ENCODE measurements at places on chromosomes 13 and 19.
A peak's percentile ranks its signal among the peaks of the same experiment; 100 is the strongest.

- no peak for DNase-seq
Measured at GRCh38 chr13:98976941-98977340, 923 bp downstream of the DOCK9 start.

DNA sequence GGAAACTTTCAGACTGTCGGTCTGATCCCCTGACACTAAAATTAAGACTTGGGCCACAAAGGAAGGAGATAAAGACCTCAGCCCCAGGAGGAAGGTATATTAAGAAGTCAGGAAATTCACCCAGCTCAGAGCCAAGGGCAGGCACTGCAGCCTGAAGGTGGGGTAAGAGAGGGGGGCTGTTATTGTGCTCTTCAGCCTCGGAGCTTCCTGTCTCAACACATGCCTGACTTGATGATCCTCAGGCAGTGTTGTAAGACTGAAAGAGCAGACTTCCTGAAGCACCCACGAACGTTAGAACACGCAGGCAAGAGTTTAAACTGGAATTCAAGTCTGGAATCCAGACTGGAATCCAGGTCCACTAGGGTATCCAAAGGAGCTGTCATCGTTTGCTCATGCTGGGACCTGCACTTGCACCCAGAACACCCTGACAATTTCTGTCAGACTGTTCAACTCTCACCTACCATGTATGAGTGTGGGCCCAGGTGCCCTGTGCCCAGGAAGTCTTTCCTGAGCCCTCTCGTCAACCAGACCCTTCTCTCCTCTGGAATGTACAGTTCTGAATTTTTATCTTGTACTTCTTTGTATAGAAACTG lies 10.7 kb upstream of the FLT1 start:
- DNase-seq: no peak

DNA sequence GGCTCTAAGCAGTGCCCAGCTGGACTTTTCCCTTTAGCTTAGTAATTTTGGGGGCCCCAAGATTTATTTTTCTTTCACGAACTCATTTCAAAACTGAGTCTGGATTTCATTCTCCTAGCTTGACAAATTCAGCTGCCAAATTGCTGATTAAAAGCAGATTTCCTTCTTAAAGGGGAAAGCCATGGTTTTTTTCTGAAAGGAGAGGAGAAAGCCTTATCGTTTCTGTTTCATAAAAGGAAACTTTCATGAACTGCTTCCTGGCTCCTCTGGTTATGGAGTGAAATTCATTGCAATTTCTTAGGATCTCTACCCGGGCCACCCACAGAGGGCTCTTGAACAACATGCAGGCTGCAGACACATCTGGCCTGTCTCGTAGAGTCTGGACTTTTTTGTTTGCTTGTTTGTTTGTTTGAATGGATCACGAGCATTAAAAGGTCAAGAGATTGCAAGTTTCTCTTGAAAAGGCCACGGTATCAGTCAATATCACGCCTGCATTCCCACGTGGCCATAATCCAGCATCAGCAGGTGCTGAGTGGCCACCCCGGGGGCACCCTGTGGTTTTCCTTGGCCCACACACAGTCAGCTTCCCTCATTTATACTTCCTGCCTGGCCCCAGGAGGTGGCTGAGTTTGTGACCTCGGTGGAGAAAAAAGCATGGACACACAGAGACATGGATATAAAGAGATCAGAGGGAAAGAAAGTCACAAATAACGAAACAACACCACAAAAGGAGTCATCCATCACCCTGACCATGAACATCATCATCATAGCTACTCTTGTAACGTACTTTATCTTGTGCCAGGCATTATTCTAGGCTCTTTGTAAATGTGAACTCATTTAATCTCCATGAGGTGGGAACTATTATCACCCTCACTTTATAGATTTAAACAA lies 10.5 kb upstream of the KLK4 start:
- DNase-seq: no peak

GRCh38 chr13:111920306-111920931 lies 146.5 kb upstream of the SOX1 start:
- no peak for DNase-seq

DNA sequence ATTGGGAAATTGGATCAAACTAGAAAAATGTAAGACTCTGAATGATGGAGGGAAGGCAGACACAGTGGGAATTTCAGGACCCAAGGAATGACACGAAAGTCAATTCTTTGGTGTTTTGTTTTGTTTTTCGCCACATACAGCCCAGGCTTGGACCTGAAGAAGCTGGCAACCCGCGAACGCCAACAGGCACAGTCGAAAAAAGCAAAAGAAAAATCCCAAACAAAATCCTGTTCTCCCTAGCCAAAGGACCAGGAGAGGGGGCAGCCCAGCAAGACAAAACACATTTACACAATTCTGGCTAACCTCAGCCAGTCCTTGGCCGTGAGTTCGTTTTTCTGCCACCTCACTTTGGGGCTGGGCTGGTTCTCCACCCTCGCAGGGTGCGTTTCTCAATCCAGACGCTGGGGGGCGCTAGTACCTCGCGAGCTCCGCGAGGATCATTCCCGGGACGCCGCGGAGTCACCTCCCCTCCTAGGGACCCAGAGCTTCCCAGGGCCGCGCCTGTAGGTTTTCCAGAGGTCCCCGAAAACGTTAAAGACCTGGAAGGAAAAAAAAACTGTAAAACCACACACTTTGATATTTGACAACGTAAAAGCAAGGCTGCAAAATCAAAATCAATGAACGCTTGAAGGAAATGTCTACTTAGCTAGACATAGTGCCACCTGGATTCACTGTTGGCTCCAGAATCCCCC lies 34.9 kb upstream of the TPM4 start:
- peak; percentile 63 for DNase-seq

DNA sequence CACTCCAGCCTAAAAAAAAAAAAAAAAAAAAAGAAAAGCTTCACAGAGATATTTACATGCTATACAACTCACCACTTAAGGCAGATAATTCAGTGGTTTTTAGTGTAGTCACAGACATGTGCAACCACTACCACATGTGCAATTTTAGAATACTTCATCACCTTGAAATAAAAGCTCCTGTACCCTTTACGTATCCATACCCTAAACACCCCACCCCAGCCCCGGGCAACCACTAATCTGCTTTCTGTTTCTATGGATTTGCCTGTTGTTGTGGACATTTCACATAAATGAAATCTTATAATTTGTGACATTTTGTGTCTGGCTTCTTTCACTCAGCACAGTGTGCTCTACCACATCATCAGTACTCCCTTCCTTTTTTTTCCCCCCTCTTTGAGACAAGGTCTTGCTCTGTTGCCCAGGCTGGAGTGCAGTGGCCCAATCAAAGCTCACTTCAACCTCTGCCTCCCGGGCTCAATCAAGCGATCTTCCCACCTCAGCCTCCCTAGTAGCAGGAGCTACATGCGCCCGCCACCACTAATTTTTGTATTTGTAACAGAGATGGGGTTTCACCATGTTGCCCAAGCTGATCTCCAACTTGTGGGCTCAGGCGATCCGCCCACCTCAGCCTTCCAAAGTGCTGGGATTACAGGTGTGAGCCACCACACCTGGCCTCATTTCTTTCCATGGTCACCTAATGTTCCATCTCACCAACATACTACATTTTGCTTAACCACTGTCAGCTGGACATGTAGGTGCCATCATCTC lies 4.0 kb downstream of the DDX39A start:
- DNase-seq: no peak

- no peak for DNase-seq
Measured at GRCh38 chr19:38216785-38217641, 7.0 kb downstream of the DPF1 start.

DNA sequence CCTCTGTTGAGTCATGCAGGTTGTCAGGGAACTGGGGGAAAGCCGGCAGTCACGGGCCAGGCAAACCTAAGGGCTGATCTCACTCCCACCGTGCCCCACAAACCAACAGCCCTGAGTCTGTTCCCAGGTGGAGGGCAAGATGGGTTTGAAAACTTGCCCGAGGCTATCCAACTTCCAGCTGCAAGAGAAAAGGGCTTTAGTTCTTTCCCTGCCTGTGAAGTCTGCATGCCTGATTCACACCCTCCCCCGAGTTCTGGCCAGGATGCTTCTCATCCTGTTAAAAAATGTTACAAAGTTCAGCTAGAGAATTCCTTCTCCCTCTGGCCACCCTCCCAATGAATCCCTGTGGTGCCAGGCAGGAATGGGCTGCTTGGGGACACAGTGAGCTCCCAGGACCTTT lies 33.1 kb downstream of the MYO16 start:
- DNase-seq: no peak

- no peak for DNase-seq
Measured at GRCh38 chr13:48892053-48892687, 83.5 kb upstream of the FNDC3A start.

DNA sequence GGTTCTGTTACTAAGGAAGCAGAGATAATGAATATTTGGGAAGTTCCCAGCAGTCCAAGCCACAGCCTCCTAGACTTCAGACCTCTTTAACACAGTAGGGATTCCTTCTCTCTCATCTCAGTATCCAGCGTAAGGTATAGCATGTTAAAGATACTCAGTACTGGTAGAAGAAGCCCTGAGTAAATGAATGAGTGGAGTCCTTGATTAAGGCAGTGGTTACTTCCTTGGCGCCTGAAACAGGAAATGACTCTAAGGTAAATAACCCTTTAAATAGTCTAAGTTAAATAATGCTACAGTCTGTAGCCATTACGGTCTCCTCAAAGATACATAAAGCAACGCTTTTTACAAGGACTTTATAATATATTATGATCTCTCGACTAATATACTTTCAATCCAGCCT lies 650.8 kb upstream of the MIR17HG start:
- no peak for DNase-seq

GRCh38 chr19:56983171-56983570 lies 136.6 kb upstream of the USP29 start:
- DNase-seq: no peak

GRCh38 chr13:59906413-59907049 lies 257.2 kb downstream of the DIAPH3 start:
- DNase-seq: no peak

- DNase-seq: no peak
Measured at GRCh38 chr19:7817801-7818200, 12.2 kb upstream of the EVI5L start.

DNA sequence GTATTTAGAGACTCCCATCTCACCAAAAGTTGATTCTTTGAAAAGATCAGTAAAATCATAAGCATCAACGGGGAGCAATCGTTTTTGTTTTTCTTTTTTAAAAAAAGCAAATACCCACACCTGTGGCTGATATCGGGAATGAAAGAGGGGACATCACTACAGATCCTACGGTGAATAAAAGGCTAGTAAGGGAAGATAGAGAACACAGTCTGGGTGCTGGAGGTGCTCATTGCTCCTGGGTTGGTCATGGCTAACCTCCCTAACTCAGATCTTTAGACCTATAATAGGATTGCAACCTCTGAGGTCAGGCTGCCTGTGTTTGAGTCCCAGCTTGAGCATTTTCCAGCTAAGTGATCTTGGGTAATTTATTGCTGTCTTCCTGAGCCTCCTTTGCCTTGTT lies 1.1 kb downstream of the EHD2 start:
- no peak for DNase-seq

- no peak for DNase-seq
Measured at GRCh38 chr13:95579303-95579702, 26.8 kb downstream of the CLDN10 start.

GRCh38 chr13:43127103-43127798 lies 103.9 kb downstream of the DNAJC15 start:
- DNase-seq: no peak

- DNase-seq: no peak
Measured at GRCh38 chr19:35208121-35208520, 20.4 kb downstream of the FAM187B start.

DNA sequence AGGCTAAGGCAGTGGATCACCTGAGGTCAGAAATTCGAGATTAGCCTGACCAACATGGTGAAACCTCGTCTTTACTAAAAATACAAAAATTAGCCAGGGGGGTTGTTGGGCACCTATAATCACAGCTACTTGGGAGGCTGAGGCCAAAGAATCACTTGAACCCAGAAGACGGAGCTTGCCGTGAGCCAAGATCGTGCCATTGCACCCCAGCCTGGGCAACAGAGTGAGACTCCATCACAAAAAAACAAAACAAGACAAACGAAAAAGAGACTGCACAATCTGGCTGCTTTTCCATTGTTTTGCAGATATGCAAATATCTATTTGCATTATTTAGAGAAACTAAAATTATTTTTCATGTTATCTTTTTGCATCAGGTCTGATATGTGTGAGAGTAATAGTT lies 83.6 kb downstream of the ZNF486 start:
- DNase-seq: no peak

DNA sequence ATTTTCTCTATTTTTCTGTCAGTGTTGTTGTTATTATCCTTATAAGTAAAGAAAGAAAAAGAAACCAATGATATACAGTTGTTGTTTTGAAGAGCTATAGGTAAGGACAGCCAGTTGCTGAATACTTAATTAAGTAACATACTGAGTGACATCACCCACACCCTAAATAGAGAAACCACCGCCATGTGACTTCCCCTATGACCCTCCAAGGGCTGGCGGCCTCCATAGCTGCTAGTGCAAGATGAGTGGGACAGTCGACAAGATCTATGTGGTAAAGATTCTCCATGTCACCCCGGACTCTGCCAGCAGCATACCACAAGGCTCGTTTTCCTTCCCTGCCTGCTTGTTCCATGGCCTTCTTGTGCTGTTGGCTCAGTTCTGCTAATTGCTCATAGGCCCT lies 221.1 kb downstream of the DNAJC15 start:
- DNase-seq: no peak

- DNase-seq: no peak
Measured at GRCh38 chr13:94656176-94656575, 54.5 kb downstream of the GPR180 start.

DNA sequence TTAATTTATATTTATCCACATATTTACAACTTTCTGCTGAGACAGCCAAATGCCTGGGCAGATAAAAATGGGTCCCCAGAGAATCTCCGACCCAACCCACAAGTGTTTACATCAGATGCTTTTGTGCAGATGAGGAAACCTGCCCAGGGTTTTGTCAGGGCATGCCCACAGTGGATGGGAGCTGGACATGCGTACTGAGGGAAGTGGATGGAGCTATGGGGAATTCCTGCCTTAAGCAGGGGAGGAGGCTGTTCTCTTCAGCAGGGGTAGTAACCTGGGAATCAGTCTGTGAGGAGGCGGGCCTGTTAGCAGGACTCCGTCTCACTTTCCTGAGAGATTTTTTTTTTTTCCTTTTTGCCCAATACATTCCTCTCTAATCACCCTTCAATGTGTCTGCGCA lies 122.9 kb downstream of the RFC3 start:
- DNase-seq: no peak

DNA sequence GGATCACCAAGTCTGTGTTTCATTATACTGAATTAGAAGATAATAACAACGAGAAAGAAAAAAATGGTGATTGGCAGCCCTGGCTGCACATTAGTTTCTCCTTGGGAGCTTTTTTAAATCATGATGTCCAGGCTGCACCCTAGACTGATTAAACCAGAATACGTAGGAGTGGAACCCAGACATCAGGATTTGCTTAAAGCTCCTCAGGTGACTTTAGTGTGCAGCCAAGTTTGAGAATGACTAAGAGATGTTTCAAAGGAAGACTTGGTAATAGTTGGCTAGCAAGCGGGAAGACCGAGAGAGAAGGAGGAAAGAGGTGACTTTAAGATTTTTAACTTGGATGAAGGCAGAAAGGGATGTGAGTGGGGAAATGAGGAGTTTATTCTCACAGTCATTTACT lies 71.4 kb upstream of the SERP2 start:
- no peak for DNase-seq

Data from GOT3 (cell line).